ENCODE measurements at places on chromosomes 3 and 15.

GRCh38 chr3:138400651-138401070 lies 33.8 kb upstream of the ESYT3 start:
- DNase-seq: no peak

DNA sequence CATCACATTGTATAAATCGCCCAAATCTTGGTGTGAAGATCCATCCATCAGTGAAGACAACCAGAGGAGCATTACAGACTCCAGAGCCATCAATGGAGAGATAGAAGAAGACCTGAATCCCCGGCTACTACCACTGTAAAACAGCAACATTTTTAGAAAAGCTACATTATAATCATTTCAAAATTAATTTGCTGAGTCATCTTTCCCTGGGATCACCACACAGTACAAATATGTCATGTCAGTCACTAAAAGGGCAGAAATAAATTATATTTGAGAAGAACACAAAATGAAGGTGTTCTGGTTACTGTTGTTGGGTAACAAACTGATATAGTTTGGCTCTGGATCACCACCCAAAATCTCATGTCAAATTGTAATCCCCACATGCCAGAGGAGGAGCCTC lies 218.5 kb upstream of the STT3B start:
- DNase-seq: no peak

DNA sequence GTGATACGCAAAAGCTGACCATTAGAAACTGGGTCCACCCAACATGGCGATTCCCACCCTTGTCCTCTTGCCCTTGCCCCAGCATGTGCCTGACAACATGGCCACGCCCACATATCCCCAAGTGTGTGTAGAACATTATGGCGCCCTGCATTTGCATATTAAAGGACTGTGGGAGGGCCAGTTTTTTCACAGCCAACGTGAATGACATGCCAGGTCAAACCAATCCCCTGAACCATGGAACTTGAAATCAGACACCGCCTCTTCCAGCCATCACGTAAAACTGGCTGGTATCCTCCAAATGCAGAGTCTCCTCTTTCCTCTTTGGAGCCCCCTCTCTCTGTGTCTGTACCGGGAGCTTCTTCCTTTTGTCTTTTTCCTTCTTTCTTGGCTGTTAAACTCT lies 156.7 kb upstream of the EPHA6 start:
- DNase-seq: no peak

GRCh38 chr15:63892794-63893441 lies 59.2 kb upstream of the HERC1 start:
- DNase-seq: no peak

DNA sequence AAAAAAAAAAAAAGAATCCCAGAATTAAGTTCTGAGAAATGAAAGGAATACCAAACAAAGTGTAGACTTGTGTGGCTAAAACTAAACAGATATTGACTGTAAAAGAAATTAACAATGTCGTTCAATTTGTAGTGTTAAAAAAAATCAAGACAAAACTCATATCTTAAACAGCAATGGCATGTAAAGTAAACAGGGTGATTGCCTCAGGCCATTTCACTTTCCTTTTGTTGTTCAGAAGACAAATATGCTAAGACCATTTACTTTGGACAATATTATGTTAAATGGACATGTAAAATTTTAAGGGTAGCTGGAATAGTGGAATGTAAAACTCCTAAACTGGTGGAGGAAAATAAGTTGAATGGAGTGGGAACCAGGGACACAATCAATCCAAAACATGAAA lies 139.1 kb downstream of the RTP4 start:
- DNase-seq: no peak

GRCh38 chr3:153137626-153138025 lies 24.4 kb upstream of the RAP2B start:
- DNase-seq: no peak

GRCh38 chr3:23162934-23163333 lies 40.2 kb upstream of the UBE2E2 start:
- DNase-seq: no peak

GRCh38 chr3:120688121-120688520 lies 6.1 kb upstream of the HGD start:
- no peak for DNase-seq

GRCh38 chr15:73867956-73868355 lies 5.4 kb upstream of the TBC1D21 start:
- no peak for DNase-seq

- no peak for DNase-seq
Observed at GRCh38 chr15:43199945-43200488, 14.8 kb downstream of the CCNDBP1 start.

DNA sequence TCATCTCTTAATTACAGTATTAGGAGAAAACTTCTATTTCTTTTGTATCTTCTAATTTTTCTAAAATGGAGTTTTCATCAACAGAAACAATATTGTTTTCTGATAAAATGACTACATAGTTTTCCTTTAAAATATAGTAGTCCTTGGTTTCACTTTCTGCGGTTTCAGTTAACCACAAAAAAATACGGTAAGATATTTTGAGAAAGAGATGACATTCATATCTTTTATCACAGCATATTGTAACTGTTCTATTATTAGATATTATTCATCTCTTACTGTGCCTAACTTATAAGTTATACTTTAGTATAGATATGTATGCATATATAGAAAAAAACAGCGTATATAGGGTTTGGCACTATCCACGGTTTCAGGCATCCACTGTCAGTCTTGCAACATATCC lies 2.3 kb downstream of the B4GALT4 start:
- DNase-seq: no peak

GRCh38 chr3:194458131-194458530 lies 28.7 kb downstream of the ATP13A3 start:
- DNase-seq: no peak

All from keratinocyte (primary cell).